Forelimb muscle (tissue), 1 donor: ENCODE measurements at places on chromosomes 2 and 18.

GRCh38 chr2:169797601-169798000 is 1.1 kb upstream of the SSB start:
- DNase-seq, result no peak

DNA sequence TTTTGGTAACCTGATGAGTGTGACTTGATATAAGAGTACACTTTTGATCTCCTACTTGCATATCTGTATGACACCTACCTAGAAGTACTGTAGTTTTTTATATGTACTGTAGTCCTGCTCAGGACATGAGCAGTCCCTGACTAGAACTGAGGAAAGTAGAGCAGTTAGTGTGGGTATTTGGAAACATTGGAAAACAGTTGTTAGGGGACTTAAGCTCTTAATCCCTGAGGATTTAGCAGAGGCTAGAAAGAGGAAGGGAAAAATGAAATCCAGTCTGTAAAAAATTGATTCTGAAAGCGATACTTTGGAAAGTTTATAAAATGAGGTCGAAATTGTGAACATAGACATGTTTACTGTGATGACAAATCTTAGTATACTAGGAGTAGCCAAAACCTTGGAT is 125.6 kb downstream of the NCOA1 start:
- no peak for DNase-seq

DNA sequence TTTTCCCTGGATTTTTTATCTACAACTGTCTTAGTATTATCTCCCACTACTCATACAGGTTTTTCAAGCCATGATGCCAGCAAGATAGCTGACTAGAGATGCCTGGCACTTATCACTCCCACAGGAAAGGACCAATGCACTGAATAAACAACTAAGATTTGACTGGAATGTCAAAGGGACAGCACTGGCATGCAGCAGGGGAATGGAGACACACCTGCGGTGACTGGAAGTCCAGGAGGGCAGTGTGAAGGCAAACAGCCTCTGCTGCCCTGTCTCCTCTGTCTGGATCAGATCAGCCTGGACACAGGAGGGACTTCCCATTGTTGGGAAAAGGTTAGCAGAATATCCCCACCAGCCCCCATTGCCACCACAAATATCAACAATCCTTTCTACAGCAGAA is 85.1 kb downstream of the TMEM237 start:
- no peak for DNase-seq

DNA sequence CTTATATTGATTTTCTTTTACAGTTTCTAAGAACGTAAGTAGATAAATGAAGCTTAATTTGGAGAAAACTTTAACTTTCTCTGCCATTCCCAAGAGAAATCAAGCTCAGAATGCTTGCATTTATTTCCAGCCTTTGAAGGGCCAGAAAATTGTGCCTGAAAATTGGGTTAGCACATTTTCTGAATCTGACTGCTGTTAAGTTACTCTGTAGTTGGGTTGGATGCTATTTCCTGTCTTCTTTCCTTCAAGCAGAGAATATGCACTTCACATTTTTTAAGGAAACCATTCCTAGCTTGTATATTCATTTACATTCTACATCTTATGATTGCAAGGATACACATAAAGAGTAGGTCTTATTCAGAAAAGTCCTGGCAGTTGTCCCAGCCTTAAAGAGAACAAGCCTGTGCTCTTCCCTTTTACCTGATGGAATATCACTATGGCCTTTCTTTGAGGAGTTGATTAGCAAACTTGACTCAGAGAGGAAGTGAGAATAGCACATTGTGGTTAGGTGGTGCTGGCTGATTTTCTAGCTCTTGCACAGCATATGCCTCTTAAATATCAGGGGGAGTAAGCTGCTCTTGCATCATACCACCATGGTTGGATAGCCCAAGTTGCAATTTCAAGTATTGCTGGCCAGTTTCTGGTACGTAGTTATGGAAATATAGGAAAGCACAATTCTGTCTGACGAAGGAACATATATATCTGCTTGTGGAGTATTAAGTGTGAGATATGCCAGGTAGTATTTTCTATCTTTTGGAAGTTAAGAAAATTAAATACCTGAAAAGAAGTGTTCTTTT is 133.7 kb downstream of the COMMD1 start:
- DNase-seq, result peak; percentile 5

DNA sequence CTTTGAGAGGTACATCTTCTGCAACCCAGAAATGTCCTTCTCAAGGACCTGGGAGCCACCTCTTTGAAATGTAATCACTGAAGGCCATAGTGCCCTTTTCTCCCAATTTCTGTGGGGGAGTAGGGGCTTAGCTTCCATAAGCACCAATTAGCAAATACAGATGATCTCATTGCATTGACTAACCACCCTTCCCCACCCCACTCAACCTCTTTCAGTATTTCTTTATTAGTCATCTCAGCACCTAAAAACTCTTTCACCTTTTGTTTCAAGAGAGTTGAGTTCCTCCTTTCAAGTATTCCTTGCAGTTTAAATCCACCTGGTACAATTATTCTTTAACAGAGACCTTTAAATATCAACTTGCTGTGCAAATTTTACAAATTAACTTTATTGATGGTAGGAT is 1011.8 kb upstream of the CDH2 start:
- DNase-seq, result no peak

DNA sequence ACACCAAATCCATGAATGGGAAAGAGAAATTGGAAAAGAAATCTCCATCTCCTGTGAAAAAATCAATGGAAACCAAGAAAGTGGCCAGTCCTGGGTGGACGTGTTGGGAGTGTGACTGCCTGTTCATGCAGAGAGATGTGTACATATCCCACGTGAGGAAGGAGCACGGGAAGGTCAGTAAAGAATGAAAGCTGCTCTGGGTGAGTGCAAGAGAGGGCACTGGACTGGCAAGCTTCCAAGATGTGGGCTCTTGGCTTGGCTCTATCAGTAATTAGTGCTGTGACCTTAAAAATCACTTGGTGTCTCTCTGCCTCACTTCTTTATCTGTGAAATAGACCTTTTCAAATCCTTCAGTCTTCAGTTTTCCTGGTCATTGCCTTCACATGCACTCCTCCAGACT is 89.0 kb downstream of the ZNF532 start:
- DNase-seq, result no peak

GRCh38 chr2:39595116-39595515 is 70.6 kb upstream of the TMEM178A start:
- no peak for DNase-seq

DNA sequence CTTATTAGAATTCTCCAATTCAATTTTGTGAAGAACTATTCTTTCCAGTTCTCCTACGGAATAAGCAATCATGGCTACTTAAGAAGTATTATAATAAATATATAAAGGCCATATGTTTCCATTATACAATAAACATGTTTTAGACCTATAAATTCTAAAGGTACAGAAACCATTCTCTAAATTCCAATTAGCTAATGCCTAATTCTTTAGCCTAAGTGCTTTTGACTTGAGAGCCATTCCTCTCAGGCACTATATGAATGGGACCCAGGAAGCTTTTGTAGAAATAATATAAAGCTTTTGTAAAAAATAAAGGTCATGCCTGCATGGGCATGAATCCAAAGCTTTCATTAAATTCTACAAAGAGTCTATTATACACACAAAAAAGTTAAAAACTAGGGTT is 161.0 kb upstream of the UNC80 start:
- no peak for DNase-seq

DNA sequence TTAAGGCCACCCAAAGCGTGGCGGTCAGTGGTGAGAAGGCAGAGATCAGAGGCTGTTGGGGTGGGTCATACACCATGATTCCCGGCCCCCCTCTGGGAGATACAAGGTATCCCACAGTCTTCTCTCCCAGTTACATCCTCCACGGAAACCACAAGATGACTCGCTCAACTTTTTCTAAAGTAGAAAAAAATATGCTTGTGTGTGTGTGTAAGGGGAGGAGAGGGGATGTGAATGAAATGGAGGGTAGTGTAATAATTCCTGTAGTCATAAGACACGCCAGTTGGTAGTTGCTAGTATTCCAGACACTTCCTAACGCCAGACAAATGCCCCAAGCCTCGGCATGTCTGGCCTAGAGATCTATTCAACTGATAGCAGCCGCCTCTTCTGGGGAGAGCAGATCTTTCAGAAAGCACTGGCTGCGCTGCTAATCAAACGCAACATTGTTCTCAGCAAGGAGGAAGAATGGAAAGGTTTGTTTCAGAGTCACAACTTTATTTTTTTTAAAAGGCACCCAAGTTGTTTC is 143.5 kb downstream of the TGIF1 start:
- no peak for DNase-seq

GRCh38 chr2:108946442-108946841 is 42.6 kb downstream of the EDAR start:
- no peak for DNase-seq

DNA sequence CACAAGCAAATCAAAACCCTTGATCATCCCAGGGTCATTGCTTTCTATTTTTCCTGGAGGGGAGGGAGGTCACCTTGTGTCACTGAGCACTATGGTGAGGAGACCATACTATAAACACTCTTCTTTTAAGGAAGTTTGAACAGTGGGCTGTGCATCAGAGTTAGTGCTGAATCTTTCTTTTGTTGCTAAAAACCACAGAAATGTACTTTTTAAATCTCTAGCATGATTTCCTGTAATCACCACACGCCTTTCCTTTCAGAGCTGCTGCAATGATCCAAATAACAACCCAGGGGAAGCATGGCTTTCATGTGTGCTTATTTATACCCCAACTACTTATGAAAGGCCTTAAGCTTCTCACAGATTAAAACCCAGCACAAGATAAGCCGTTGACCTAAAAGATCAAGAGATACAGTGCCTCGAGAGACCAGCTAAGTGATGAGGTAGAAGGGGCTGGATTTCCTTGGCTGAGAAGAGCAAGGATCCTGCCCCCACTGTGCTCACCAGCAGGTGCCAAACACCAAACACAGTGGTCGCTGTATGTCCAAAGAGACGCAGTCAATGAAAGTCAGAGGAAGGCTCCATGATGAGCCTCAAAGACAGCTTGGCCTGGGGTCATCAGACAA is 34.7 kb downstream of the TRABD2A start:
- DNase-seq, result no peak

DNA sequence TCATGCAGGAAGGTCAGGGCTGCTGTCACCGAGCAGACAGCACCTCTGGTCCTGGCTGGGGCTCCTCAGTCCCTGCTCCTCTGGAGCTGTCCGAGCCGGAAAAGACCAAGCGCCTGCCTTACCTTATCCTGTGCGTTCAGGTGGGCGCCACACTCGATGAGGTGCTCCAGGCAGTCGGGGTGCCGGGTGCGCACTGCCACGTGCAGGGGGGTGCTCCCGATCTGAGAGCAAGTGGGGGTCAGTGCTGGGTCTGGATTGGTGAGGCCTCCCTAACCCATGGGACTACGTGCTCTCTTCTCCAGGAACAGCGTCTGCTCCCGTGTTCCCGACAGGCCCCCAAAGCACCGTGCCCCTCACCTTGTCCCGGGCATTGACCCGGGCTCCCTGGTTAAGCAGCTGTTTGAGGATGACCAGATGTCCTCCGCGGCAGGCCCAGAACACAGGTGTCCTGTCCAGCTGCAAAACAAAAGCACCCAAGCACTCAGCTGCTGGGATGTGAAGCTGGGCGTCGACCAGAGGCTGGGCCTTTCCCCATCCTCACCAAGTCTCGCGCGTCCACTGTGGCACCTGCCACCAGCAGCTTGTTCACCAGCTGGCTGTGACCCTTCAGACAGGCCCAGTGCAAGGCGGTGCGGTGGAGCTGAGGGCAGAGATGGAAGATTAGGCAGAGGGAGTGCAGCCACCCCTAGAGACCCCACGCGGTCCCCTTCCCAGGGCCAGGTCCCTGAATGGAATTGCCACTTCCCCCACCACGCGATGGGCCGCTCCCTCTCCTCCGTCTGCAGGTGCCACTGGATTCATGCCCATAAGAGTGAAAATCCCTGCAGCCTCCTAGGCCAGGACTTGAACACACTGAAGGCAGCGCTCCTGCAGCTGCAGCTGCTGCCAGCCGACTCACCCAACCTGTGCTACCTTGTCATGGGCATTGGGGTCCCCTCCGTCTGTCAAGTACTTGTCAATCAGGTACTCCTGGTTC is 3.7 kb downstream of the ANKRD23 start:
- no peak for DNase-seq

- no peak for DNase-seq
Observed at GRCh38 chr2:190853531-190854383, 26.9 kb upstream of the GLS start.

- no peak for DNase-seq
Observed at GRCh38 chr2:129181963-129182362, 797.5 kb upstream of the RAB6C start.

DNA sequence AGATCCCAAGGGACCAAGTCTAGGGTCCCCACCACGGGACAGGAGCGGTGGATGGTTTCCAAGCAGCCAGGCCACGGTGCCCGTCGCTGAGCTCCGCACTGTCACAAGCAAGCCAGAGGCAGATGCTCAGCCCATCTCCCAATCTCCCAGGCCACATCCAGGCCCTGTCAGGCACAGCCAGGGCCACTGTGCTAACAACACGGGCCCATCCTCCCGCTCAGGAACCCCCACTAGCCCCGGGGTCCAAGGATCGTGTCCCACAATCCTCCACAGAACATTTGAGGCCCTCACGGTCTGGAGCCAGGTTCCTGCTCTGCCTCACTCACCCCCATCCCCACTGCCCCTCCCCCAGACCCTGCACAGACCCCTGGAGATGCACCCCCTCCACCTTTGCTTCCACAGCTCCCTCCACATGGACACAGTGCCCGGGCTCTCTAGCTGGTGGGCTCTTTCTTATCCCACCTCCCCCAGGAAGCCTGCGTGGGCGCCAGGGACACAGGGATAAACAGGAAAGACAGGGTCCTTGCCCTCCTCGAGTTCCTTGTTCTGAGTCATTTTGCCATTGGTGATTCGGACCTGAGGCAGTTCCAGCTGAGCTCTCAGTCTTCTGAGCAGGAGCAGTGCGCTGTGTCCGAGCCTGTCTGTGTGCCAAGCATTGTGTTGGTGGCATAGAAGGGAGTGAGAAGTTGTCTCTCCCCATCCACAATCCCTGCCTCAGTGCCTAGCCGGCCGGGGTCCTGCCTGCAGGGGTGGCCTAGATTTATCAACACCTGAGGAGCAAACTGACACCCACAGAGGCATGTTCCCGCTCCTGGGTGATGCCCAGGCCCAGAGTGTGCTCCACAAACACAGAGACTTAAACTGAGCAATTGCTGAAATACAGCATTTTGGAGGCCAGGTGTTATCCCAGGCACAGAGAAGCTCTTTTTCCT is 7.0 kb downstream of the CROCC2 start:
- DNase-seq, result no peak

GRCh38 chr2:39512434-39512935 is 75.4 kb upstream of the MAP4K3 start:
- DNase-seq, result no peak

GRCh38 chr18:48575301-48575657 is 36.4 kb downstream of the CTIF start:
- no peak for DNase-seq
